Fibroblast of the conjunctiva (primary cell): ENCODE measurements at places on chromosomes 7 and 10.

DNA sequence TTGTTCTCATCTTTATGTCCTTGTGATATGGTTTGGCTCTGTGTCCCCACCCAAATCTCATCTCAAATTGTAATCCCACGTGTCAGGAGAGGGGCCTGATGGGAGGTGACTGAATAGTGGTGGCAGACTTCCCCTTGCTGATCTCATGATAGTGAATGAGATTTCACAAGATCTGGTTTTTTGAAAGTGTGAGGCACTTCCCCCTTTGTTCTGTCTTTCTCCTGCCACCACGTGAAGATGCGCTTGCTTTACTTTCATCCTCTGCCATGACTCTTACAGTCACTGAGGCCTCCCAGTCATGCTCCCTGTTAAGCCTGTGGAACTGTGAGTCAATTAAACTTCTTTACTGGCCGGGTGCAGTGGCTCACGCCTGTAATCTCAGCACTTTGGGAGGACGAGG lies 161.0 kb downstream of the HERPUD2 start:
- no peak for DNase-seq

DNA sequence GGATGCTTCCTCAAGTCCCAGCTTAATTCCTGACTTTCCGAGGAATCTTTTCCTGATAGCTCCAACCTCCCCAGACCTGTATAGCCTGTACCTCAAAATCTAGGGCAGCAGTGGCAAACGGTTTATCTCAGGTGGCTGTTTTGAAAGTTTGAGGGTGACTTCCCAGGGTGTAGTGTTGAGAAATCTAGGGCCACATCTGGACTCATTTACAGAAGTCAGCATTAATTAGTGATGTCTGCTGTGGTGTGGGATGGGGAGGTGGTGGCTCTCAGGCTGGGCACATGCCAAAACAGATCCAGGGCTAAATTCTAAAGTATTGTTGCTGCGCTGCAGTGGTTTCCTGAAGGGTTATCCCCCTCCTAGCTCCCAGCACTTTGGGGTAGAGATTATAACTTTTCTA lies 38.0 kb downstream of the UNC5B start:
- no peak for DNase-seq

DNA sequence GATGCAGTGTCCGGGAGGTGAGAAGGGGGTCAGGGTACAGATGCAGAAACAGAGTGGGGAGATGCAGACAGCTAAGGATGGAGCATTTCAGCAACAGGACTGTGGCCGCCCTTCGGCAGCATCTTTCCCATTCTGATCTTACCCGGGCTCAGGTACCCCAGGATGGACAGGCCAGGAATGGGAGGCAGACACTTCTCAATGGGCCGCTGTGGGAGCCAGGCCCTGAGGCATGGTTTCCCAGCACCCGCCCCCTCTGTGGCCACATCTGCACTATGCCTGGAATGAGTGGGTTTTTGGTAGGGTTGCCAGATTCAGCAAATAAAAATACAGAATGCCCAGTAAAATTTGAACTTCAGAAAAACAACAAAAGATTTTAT lies 105.2 kb upstream of the CTBP2 start:
- no peak for DNase-seq

- no peak for DNase-seq
Measured at GRCh38 chr10:128220021-128220420, 93.8 kb upstream of the MKI67 start.

DNA sequence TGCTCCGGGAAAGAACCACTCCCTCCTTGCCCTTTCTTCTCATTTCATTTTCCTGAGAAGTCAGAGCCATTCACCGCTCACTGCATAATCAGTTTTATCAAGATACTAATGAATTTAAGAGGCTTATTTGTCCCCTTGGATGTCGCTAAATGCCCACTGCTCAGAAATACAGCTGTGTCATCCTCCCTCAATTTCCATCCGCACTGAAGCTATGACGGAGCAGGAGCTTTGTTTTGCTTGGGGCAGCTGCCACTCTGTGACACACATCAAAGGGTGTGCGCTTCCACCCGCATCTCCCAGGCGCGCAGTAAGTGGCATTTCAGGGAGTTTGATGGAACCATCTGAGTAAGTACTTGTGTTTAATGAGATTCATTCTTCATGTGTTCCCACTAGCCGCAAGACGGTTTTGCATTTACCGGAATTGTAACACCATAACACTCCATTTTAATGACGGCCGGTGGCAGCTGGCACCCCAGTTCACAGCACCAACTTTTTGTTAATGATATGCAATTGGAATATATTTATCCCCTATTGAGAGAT lies 103.8 kb upstream of the PARD3 start:
- DNase-seq: no peak

- DNase-seq: no peak
Measured at GRCh38 chr10:351770-352334, 216.6 kb downstream of the ZMYND11 start.

- DNase-seq: no peak
Measured at GRCh38 chr7:32461484-32461883, 28.7 kb downstream of the LSM5 start.

DNA sequence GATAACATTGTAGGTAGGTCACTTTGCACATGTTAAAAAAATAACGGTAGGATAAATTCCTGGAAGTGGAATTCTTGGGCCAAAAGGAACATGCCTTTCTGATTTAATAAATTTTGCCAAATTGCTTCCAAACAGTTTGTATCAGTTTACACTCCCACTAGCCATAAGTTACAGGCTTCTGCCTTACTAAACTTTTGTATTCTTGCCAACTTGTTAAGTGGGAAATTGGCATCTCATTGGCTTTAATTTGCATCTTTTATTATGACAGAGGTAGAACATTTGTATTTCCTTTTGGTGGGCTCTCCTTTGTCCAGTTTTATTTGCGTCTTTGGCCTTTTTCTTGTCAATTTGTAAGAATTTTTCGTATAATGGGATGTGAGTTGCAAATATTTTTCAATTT lies 38.3 kb upstream of the FAM180A start:
- DNase-seq: no peak

- DNase-seq: no peak
Measured at GRCh38 chr10:128482052-128482451, 355.8 kb upstream of the MKI67 start.
